ENCODE measurements at places on chromosomes 2 and 18.

DNA sequence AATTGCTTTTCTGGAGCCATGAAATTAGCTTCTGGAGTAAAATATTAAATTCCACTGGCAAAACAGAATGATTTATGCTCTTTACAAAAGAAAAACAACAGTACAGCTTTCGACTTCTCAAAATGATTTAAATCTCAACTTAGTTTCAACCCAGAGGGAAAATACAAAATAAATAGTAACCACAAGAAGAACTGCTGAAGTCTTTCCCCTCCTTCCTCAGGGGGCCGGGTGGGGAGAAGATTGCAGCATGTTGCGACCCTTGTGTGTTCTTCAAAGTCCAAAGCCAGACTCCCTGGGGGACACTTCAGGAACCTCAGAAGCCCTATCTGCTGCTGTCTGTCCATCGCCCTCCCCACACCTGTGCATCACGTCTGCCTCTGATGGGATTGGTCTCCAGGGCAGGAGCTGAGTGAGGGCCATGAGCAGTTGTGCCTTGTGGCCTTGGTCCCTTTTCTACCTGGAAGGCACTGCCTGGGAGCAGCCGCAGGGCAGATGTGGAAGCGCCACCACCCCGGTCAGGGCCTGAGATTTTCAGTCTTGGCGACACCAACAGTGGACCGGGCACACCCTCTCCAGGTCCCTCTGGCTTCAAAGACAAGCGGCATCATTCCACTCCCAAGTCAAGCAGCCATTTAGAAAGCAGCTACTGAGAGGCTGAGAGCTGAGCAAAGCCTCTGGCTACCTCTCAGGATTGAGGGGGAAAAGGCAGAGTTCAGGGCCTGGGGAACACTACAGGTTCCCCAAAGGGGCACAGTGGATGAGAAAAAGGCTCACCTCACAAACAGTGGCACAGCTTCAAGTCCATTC is 210.1 kb upstream of the RAB6C start:
- DNase-seq, result no peak

DNA sequence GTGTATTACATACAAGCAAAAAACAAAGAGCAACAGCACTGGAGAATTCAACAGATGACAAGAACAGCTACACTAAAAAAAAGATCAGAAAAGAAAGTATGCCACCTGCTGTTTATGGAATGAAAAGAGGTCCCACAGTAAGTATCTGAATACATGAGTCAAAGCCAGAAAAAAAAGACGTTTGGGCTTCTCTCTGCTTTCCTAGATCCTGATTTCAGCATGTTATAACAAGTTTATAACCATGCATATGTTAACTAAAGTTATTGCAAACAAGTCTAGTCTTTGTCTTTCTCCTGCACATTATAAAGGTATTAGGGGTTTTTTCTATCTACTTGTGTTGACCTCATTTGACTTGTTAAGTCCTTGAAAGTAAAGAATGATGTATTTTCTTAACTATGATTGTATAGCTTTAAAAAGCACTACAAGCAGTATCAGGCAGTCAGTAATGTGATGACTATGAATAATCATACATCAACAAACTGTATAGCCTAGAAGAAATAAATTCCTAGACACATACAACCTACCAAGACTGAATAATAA is 108.5 kb upstream of the COL5A2 start:
- DNase-seq, result no peak

DNA sequence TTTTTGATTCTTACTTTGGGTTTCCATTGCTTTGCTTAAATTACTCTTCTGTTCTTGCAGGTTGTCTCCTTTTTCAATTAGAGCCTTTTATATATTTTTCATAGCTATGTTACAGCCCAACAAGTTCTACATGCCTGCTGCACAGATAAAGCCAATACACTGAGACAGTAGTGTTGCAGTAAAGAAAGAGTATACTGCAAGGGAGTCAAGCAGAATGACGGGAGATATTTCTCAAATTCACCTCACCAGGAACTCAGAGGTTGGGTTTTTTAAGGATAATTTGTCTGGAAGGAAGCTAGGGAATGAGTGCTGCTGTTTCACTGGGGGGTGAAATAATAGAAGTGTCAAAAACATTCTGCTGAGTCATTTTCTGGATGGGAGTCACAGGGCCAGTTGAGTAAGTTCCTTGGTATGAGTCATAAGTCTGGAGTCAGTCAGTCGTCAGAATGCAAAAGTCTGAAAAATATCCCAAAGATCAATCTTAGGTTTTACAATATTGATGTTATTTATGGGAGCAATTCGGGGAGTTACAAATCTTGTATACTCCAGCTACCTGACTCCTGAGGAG is 193.0 kb upstream of the RGPD4 start:
- DNase-seq, result no peak

DNA sequence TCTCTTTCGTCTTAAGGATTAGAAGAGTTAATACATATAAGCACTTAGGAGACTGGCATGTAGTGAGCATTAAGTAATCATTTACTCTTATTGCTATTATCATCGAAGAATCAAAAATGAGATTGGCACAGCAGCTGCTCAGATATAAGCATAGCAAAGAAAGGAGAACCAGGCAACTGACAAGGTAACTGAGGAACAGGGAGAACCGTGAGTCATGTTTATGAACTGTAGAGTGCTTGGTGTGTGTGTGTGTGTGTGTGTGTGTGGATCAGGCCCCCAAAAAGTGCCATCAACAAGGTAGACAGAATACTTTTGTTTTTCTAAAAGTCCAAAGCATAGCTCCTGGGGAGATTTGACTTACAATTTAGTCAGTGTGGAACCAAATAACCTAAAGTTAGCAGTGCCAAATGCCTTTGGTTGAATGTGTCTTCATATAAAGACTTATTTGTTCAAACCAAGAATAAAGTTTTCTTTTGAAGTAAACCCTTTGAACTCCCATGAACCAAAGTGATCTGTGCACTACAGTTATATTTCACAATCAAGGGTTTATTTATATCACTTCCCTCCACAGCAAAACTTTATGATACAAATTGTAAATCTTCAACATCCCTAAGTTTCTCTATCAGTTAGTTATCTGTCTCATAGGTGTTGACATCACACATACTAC is 660.6 kb downstream of the NYAP2 start:
- no peak for DNase-seq

DNA sequence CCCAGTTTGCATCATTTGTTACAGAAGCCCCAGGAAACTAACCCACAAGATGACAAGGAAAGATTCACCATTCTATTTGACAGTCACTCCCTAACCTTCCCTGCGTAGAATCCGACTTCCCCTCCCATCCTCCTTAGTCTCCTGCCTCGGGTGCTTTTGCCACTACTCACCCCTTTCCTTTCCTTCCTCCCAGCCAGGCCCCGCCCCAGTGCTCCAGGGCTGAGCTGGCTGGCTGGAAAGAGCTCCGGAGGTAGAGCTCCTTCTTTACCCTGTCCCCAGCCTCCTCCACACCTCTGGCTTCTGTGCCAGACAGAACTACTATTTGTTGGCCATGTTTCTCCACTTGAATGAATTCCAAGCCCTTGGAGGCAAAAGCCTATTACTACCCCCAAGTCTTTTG is 317.6 kb upstream of the NCKAP5 start:
- no peak for DNase-seq

DNA sequence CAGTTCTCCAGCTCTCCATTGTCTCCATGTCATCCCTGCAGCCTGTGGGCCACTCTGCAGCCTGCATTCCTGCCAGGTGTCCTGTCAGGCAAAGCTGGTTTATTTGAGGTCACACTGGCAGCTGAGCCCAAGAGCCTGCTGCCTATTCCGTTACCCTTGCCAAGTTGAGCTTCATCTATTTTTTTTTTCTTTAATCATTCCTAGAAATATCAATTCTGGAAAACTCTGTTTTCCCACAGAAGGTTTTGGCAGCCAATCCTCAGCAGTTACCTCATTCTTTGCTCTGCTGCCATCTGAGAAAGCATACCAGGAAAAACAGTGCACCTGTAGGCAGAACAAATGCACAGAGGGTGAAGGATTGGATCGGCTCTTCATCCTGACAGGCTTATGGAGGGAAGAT is 411.0 kb upstream of the ACVR2A start:
- DNase-seq, result no peak

- no peak for DNase-seq
Observed at GRCh38 chr2:39431592-39432316, 5.3 kb downstream of the MAP4K3 start.

DNA sequence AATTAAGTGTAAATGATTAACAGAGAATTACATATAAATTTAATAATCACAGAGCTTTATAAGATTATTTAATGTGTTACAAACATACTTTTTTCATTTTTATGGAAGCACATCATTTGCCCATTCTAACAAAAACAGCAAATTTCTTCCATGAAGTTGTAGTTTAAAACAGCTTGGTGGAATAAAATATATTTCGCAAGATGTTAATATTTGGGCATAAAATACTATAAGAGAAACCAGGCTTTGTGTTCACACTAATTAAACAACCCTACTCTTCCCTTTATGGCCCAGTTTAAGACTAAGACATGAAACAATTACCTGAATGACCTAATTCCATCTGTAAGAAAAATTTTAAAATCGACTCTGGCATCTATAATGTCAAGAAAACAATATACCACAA is 69.4 kb downstream of the LNPK start:
- DNase-seq, result no peak
